ENCODE measurements at places on chromosomes 7 and 10.
A peak's percentile ranks its signal among the peaks of the same experiment; 100 is the strongest.

GRCh38 chr7:13055732-13056368 is 368.4 kb downstream of the ARL4A start:
- DNase-seq = peak; percentile 34

GRCh38 chr10:6494442-6494819 is 85.6 kb downstream of the PRKCQ start:
- DNase-seq = no peak

- no peak for DNase-seq
Observed at GRCh38 chr7:97480772-97481390, 251.0 kb upstream of the TAC1 start.

DNA sequence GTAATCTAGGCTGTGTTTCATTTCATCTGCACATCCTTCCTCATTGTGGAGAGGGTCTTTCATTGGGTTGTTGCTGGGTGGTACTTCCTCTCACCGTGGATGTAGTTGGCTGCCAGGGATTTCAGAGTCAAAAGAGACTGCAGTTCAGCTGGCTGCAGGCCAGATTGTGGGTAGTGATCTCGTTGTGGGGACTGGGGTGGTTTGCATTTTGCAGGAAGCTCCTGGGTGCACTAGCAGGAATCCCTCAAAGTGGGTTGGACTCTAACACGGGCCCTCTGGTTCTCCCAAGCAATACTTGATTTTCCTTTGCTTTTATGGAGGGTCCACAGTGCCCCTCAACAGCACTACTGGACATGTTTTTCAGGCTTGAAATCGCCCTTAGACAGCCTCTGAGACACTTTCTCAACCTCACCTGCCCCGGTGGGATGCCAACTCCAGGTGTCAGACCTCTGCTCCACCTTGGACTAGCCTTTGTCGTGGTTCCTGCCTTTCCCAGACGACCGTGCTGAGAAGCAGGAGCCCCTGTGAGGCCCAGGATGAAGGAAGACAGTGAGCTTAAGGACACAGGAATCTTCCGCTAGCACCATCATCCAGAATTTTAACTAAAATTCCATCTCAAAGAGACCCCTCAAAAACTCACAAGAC is 23.9 kb upstream of the ZNF273 start:
- peak; percentile 59 for DNase-seq

- DNase-seq = peak; percentile 78
Observed at GRCh38 chr7:83936056-83936708, 258.4 kb downstream of the SEMA3A start.

- DNase-seq = no peak
Observed at GRCh38 chr7:105454921-105455320, 66.2 kb upstream of the SRPK2 start.

DNA sequence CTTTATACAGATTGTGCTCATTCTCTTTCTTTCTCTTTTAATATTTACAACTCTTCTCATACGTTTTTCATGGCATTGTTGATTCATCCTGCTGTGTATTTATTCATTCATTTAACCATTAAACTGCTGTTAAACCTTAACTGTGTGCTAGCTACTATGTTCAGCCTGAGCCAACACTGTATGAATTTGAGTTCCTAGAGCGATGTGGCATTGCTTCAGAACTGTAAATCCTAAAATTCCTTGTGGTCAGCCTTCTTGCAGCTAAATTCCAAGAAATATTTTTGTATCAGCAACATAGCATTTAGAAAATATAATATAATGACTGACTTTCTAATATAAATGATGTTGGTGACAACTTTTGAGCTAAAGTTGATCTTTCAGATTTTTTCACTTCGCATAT is 184.7 kb upstream of the FZD1 start:
- DNase-seq = no peak

DNA sequence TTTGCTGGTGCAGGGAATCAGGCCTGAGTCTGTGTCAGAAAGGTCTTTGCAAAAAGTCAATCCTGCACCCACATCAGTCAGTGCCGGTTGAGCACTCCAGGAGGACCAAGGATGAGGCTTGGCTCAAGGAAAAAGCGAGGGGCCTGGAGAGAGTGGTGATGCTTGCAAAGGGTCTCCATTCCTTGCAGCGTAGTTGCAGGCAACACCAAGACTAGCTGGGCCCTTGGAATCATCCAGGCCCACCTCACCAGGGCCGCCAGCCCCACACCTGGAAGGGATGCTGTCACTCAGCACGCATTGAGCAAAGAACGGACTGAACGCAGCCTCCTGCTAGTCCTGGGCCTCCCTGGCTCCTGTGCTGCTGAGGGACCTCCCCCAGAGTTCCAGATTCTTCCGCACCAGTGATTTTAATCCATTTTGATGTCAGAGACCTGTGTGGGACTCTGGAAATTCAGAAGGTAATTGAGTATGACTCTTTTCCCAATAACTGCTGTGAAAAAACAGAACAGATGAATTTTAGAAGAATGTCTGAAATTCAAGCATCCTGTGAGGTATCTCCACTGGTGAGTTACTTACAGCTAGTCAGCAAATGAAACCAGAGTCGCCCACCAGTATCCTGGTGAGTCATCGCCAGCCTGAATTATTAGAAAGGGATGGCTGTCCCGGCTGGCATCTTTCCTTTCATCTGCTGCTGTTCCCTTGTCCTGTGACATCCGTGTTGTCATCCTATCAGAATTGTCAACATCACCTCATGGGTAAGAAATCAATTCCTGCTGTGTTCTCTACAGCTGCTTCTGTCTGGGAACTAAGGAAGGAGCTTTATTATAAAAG is 150.8 kb upstream of the NPS start:
- no peak for DNase-seq

GRCh38 chr10:48703531-48704122 is 19.0 kb downstream of the WDFY4 start:
- no peak for DNase-seq

- no peak for DNase-seq
Observed at GRCh38 chr10:670990-671389, 18.5 kb downstream of the DIP2C start.

GRCh38 chr10:101569323-101569621 is 18.8 kb downstream of the POLL start:
- DNase-seq = no peak

DNA sequence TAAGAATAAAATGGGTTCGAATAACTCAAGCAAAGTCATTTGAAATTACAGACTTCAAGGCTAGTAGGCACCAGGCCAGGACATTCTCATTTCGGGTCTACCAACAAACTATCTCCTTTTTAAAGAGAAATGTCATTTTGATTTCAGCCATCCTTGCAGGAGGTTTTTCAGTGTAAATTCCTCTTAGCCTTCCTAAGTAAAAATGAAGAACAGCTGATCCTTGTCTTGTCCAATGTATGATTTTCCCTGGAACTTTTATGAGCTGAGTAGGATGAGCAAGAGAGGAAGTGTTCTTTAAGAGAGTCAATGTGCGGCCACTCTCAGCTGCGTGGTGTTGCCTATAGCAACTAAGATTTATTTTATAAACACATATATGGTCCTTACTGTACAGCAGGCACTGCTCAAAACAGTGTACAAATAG is 110.1 kb downstream of the PLCE1 start:
- DNase-seq = no peak

DNA sequence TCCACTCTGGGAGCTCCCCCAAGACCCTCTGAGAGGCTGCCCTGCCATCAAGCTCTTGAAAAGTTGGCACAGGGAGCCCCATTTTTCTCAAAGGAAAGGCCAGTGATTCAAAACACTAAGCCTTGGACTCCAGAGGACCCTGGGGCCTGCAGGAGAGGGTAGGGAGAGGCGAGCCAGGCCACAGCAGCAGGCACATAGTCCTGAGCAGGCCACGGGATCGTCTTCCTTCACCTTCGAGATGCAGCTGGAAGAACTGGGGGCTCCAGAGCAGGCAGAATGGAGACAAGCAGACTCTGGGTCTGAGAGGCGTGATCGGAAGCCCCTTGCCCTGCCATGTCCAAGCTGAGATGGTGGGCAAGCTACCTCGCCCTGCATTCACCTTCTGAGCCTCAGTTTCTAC is 13.9 kb downstream of the TNS3 start:
- no peak for DNase-seq

GRCh38 chr7:21314954-21315353 is 112.9 kb upstream of the SP4 start:
- DNase-seq = no peak

- no peak for DNase-seq
Observed at GRCh38 chr10:34002896-34003295, 668.4 kb upstream of the NRP1 start.

DNA sequence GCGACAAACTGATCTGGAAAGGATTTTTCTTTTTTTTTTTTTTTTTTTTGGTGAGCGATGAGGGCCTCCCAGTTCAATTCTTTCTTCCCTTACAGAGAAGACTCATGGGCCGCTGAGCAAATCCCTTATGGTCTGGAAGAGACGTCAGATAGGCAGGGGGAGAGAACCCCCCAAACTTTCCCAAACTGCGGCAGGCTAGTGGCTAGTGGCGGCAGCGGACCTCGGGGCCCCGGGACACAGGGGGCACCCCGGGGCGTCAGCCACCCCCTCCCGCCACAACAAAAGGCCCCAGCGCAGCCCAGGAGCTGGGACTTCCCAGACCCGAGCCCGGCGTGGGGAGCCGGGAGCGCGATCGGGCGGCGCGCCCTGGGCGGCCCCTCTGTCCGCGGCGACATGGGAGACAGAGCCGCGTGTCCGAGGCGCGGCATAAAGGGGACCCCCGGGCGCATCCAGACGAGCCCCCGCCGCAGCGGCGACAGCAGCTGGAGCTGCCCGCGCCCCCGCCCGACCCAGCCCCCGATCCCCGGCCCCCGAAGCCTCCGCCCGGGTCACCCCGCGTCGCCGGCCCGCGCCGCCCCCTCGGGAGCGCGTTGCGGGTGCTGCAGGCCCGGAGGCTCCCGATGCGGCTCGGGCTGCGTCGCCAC is 755 bp downstream of the FAM171A1 start:
- DNase-seq = peak; percentile 13

DNA sequence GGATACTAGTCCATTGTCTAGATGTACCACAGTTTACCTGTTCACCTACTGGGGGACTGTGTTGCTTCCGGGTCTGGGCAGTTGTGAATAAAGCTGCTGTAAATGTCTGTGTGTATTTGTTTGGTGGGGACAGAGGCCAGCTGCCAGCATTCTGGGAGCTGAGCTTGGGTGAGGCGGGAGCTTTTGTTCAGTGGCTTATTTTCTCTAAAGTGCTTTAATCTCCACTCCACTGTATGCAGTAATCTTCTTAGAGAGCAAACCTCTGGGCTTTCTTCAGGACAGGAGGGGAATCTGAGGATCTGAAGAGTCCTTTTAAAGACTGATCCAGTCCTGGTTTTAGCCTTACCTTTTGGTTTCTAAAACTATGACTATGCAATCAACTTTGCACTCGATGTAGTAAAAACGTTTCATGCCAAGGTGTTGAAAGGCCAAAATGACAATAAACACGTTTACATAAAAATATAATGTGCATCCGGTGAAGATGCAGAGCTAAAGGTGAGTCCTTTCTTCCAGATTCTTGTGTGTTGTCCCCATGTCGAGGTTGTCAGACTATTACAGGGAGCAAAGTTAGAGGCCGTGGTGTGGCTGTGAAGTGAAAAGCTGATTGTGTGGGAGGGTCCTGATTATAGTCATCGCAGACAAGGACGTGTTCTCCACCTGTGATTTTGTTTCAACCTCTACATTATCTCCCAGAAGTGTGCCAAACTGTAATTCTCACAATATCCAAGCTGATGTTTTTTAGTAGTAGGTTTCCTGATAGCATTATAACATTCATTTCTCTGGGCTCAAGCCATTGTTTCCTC is 279.8 kb downstream of the CAMK1D start:
- no peak for DNase-seq

- no peak for DNase-seq
Observed at GRCh38 chr7:44157116-44158080, 16.3 kb upstream of the MYL7 start.

DNA sequence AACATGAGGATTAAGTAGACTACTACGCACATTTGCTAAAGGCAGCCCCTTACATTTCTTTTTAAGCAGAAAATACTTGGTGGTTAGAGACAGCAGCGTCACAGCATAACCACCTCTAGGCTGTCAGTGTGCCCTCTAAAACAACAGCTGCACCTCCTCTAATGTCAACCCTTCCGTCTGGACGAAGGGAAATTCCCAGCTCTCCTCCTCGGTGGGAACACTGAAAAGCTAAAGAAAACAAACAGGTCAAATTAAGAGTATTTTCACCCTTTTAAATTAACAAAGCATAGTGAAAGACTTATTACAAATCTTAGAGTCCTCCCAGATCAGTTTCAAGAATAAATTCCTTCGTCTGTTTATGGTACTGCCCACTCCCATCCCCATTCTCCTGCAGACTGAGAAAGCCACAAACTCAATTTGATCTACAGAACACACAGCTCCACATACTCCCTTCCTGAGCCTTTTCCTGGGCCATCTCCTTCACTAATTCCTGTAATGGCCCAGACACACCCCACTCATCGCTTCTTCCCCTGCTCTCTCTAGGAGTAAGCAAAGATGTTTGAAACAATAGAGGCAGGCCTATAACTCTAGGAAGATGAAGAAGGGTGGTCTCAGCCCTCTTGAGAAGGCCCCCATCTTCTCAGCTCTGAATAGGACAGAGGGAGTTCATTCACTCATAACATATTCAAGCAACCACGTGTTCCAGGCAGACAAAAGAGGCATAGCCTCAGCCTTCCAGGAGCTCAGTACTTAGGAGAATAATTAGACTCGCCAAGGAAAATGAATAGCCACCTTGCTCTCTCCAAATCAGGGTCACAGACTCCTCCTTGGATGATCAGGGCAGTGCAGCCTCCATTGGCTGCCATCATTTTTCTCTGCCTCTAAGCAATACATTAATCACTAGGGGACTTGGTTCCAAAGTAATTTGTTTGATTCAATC is 47.5 kb upstream of the HNRNPH3 start:
- no peak for DNase-seq

DNA sequence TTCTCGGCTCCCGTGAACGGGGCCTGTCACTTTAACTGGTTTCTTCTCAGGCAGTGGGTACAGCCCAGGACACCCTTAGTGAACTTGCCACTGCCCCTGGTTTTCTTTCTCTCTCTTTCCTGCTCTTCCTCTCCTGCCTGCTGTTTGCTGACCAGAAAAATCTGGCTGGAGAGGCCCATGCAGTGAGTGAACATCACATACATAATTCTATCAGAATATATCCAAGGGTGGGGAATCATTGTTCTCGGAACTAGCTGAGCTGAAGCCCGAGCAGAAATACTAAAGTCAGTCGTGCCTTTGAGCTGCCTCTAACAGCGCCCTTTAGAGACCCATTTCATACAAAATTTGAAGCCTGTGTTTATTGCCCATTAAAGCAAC is 501.5 kb upstream of the GALNT17 start:
- DNase-seq = no peak

DNA sequence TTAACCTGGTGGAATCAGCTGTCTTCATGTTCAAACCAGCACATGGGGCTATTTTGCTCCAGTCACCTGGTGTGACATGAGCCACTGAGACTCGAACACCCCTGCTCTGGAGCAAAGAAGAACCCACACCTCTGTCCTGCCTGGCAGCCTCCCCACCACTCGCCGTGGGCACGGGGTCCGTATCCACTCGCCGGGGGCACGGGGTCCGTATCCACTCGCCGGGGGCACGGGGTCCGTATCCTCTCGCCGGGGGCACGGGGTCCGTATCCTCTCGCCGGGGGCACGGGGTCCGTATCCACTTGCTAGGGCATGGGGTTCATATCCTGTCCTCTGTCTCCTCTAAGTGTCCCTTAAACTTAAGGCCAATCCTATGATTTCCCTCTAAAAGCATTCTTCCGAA is 558.7 kb downstream of the PTPRN2 start:
- DNase-seq = no peak

GRCh38 chr7:111370002-111370401 is 192.3 kb downstream of the IMMP2L start:
- no peak for DNase-seq

Measured in Kasumi-1 (cell line).